ENCODE measurements at places on chromosomes 5 and 9.

- no peak for DNase-seq
These were observed 81.8 kb upstream of the MAMDC2 start for GRCh38 chr9:69961843-69962242.

DNA sequence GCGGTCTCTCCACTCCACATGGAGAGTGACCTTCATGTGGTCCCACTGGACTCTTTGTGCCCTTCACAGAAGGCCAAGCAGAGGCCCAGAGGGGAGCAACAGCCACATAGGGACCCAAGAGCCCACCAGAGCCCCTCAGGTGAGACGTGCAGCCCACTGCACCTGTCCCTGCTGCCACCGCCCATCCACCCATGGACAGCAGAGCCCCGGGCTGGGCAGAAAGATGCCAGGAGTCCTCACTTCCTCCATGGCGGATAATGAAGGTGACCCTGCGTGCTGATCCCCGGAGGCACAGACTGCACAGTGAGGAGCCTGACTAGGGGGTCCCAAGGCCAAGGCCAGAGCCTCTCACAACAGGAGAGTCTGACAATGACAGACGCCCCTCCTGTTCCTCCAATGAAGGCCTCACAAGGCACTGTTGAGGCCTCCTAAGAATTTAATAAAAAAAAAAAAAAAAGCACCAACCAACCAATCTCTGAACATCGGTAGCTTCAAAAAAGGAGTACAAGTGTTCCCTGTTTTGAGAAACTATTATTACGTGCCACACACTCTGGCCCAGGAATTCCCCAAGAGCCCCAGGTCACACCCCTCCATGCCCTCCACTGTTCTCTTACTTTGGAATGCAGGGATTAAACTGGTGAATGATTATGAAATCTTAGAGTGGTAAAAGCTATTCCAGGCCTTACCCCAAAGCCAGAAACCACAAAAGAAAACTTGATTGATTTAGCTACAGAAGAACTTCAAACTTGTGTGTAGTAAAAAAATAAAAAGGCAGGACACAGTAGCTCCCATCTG is 2.8 kb upstream of the PPP1R26 start:
- no peak for DNase-seq

GRCh38 chr5:176542596-176543427 is 5.6 kb upstream of the RNF44 start:
- peak; percentile 14 for DNase-seq

DNA sequence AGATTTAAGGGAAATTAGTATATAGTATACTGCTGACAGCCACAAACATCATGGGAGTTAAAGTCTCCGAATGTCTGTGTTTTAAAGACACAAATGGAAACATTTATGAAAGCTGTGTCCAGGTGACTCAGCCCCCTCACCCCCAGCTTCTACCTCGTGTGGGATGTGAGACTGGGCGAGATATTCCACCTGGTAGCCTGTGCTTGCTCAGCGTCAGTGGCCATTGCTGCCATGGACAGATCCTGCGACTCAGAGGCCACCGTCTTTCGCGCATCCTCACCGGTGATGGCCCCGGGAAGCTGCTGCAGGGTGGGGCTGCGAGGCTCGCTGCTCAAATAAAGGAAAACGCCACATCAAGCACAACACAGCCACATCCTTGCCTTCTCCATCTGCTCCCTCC is 31.2 kb upstream of the EXOC3 start:
- DNase-seq = no peak

DNA sequence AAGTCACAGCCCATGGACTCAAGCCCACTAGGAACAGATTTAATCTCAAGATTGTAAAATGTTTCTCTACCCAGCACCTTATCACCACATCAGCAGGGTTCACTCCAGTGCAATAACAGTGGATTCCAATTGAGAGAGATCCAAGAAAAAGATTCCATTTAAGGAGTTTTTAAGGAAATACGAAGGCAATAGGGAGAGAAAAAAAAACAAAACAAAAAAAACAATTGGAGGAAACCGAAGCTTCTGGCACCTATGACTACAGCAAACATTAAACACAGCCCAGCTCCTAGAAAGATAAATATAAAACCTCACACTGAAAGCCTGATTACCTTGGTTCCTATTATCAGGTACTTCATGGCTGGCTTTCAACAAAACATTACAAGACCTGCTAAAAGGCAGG is 192.7 kb downstream of the DAB2IP start:
- DNase-seq = no peak

GRCh38 chr9:123424131-123424530 is 68.1 kb downstream of the CRB2 start:
- no peak for DNase-seq

GRCh38 chr5:54616031-54616430 is 98.5 kb downstream of the SNX18 start:
- DNase-seq = no peak

DNA sequence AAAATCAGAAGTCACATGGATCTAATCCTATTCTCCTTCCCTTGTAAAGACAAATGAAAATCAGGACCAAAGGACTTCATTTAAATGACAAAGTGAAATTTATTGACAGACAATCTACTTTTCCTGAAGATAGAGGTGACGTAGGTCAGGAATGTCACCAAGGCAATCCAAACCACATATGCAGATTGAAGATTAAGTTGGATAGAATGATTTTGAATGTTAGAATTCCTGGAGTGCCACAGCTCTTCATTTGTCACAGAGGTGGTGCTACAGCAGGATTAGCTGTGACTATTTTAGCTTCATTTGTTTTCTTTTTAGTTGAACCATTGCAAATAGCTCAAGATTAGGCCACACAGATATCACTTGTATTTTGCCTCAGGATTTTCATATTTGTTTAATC is 736.0 kb upstream of the ARRDC3 start:
- DNase-seq = no peak
